Psoas muscle (tissue), 8 donors: ENCODE measurements at places on chromosomes 12 and 14. TPM values are rescaled to one million over a fixed set of nuclear protein-coding genes. Genes with fewer than 3 reads are reported as not detected.

ADAMTS20 gene
- 0.01 TPM for polyA plus RNA-seq

AMHR2 gene
- 0.72 TPM for polyA plus RNA-seq

VRTN gene
- not detected for polyA plus RNA-seq

C1R gene
- polyA plus RNA-seq: 58.4 TPM

DAO gene
- polyA plus RNA-seq: not detected

NT5DC3 gene
- polyA plus RNA-seq: 5.2 TPM

PPFIA2 gene
- polyA plus RNA-seq: 0.04 TPM

ABCD2 gene
- 0.12 TPM for polyA plus RNA-seq

PARP11 gene
- 0.83 TPM for polyA plus RNA-seq

BBOF1 gene
- 1.1 TPM for polyA plus RNA-seq

TMEM119 gene
- 0.31 TPM for polyA plus RNA-seq

AKAP3 gene
- polyA plus RNA-seq: 1.1 TPM

RAN gene
- 369 TPM for polyA plus RNA-seq

DIO3 gene
- polyA plus RNA-seq: 1.3 TPM

EIF2S3B gene
- polyA plus RNA-seq: 0.40 TPM

GZMB gene
- polyA plus RNA-seq: 0.32 TPM

TMEM30B gene
- polyA plus RNA-seq: 0.31 TPM

HOXC12 gene
- under 0.01 TPM for polyA plus RNA-seq

FGD6 gene
- 1.6 TPM for polyA plus RNA-seq

KCNK13 gene
- 0.03 TPM for polyA plus RNA-seq

TEX52 gene
- polyA plus RNA-seq: not detected

FGF23 gene
- polyA plus RNA-seq: not detected

SLCO1C1 gene
- 0.26 TPM for polyA plus RNA-seq

GRIP1 gene
- polyA plus RNA-seq: 0.53 TPM

POTEM gene
- not detected for polyA plus RNA-seq

CMAS gene
- 34.5 TPM for polyA plus RNA-seq

ZNF10 gene
- 2.1 TPM for polyA plus RNA-seq

TROAP gene
- 0.26 TPM for polyA plus RNA-seq

ABHD12B gene
- not detected for polyA plus RNA-seq

MYF5 gene
- 1.3 TPM for polyA plus RNA-seq

MYBPC1 gene
- 2,883 TPM for polyA plus RNA-seq

CDCA3 gene
- polyA plus RNA-seq: 3.3 TPM

SLC7A7 gene
- polyA plus RNA-seq: 0.97 TPM
